ENCODE measurements at places on chromosomes 6 and 20.

- no peak for DNase-seq
These were observed 203.8 kb upstream of the MAP3K7 start for GRCh38 chr6:90790696-90791095.

DNA sequence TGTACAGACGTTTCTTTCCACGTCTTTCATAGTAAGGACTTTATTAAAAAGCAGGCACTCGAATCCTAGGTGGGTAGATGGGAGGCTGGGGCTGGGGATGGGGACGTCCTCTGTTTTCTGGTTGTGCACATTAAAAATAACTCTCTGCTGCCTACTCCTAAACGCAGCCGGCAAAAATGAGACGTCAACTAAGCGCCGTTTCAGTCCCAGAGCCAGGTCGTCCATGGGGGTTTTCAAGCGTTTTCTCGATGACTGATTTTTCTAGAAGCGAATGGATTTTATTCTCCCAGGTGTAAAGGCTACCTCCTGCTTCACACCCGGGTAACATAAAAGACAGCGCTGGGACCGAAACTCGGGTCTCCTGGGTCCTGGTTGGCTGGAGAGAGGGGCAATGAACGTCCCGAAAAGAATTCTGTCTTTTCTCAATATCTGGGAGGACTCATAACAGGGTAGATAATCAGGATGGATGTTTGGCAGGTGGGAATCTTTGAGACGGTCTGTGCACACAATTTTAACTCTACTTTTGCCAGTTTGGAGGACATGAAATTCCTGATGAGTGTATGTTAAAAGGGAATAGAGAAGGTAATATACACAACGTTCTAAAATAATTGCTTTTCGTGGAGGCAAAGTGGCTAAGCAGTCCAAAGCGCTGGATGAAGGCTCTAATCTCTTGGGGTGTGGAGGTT, 25.2 kb downstream of the GPX6 start:
- no peak for DNase-seq

- DNase-seq, result no peak
These were observed 64.7 kb upstream of the HS3ST5 start for GRCh38 chr6:114407426-114408035.

DNA sequence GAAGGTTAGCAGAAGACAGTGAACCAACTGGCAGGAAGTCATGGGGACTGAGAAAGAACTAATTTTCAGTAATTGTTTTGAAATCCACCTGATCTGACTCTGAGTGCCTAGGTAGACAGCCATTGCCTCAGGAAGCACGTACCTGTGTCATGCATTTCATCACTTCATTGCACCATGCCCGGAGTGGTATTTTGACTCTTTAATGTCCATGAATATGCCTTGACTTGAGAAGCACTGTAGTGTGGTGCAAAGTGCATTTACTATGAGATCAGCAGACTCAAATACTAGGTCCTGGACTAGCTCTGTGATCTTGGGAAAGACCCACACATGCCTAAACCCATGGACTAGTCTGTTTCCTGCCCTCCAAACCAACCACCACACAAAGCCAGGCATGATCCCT, 370.9 kb upstream of the MARCKS start:
- DNase-seq, result no peak

DNA sequence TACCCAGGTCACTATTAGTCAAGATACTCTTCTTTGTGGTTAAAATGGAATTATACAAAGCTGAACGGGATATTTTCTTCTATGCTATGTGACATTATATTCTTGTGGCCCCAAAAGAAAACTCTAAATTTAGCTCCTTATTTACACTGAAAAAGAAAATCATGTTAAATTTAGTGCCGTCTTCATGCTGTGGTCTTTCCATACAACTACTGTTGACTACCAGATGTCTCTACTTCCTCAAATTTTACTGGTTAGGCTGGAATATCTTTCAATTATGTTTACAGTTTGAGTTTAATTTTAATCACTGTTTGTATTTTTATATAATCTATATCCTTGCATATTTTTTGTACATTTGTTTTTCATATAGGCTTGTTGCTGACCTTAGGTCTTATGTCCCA, 95.6 kb upstream of the FOXO3 start:
- no peak for DNase-seq

DNA sequence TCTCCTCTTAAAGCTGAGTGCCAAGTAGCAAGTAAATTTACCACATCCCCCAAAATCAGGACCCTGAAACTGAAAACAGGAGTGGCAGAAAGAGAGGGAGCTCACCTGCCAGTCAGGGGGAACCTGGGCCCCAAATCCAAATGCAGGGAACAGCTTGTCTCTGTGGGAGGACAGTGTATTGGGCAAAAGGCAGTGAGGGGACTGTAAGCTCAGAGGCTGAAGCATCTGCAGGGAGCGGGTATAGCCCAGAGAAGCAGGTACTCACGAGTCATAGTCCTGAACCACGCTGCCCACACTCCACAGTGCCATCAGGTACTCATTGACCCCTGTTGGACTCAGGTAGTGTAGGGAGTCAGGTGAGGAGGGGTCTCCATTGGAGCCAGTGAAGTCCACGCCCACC, 15.0 kb downstream of the SPAG4 start:
- DNase-seq, result no peak

GRCh38 chr6:118524686-118525085, 23.4 kb upstream of the PLN start:
- DNase-seq, result no peak

- no peak for DNase-seq
These were observed 13.6 kb upstream of the SSTR4 start for GRCh38 chr20:23021541-23021940.

DNA sequence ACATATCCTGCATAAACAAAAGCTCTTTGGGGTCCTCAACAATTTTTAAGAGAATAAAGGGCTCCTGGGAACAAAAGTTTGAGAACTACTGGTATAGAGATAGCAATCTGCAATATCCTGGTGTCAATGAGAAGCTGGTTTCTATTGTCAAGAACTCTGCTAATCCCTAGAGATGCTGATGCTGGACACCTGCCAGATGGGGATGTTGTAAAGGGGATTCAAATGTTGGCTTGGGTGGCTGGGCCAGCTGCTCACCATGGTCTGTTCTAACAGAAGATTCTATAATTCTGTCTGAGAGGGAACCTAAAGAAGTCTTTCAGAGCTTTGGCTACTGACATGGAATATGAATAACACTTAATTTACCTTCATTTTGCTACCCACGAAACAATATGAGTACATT, 137.8 kb downstream of the BTBD9 start:
- peak; percentile 72 for DNase-seq

DNA sequence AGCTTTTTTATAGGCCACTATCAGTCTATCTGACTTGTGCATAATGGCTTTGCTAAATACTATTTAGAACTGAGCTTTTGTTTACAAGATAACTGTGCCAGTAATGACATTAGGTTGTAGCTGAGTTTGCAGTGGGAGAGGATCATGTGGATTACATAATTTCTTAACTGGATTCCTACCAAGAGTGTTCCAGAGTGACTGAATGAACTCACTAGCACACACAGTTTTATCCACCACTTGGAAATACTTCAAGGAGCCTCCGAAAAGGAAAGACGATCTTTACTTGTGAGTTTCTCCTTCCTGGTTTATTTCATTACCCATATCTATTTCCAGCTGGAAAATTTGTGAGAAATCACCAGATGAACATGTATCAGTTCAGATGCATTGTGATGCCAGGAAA, 10.9 kb upstream of the SYNE1 start:
- DNase-seq, result no peak

DNA sequence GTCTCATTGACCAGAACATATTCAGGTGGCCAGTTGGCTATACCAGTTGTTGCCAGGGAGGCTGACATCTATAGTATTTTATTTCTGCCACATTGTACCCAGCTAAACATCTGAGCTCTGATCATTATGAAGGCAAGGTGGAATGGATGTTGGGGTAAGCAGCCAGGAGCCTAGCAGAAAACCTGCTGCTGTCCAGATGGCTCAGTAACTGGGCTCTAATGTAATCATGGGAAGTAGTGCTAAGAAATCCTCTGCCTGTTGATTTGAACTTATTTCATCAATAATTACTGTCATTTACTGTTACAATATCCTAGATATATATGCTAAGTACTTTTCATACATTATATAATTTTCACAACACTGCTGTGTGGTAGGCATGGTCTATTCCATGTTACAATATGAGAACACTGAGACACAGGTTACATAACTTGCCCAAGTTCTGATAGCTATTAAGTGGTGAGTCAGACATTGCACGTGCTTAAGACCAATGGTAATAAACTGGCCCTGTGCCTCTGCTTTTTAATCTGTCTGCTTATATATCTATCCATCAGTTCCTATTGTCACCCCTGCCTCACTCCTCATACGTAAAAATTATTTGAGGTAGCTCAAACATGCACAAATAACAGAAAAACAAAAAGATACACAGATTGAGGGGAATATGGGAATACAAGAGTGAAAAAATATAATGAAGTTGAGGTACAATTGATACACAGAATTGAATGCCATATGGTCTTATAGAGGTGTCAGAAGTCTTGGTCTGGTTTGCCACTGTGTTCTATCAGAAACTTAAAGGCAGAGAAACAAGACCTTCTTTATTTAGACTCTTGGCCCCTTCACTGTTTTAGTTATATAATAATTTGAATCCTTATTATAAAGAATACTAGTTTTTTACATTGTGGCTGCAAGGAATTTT, 25.2 kb downstream of the TBPL1 start:
- DNase-seq, result no peak
